ENCODE measurements at places on chromosomes 7 and 10.

DNA sequence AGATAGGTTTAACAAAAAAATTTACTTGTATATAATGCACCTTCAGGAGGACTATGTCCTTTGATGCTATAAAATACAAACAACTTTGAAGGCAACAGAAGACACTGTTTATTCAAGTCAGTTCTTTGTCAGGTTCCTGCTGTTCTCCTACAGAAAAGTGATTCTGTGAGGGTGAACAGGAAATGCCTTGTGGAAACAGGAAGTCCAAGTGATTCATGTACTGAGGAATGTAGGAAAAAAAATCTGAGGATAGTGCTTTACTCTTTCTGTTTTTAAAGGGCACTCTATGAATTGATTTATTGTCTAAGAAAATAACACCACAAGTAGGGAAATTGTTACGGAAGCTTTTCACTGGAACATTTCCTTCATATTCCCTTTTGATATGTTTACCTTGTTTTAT, 171.9 kb downstream of the HDAC9 start:
- no peak for DNase-seq

GRCh38 chr10:117533507-117534281, 8.9 kb upstream of the EMX2 start:
- no peak for DNase-seq

- DNase-seq: no peak
Measured at GRCh38 chr7:97422046-97422445, 304.5 kb downstream of the SDHAF3 start.

DNA sequence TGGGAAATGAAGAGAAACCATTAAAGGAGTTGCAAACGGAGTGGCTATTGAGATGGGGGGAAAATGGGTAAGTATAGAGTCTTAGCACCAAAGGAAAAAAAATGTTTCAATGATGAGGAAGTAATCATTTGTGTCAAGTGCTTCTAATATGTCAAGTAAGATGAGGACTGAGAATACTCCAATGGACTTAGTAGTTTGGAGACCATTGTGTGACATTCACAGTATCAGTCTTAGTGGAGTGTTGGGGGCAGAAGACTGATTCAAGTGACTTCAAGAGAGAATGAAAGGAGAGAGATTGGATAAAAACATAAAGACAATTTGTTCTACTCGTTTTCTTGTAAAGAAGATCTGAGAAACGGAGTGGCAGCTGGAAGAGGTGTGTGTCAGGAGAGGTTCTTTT, 88.6 kb upstream of the ARID5B start:
- DNase-seq: no peak

GRCh38 chr7:22799633-22800032, 23.0 kb downstream of the TOMM7 start:
- DNase-seq: no peak

DNA sequence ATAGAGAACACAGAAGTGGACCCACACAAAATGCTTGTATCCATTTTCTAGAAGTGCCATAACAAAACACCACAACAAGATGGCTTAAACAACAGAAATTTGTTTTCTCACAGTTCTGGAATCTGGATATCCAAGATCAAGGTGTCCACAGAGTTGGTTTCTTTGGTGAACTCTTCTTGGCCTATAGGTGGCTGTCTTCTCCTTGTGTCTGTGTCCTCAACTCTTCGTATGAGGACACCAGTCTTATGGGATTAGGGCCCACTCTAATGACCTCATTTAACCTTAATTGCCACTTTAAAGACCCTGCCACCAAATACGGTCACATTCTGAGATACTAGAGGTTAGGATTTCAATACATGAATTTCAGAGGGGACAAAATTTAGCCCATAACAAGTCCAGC, 30.8 kb upstream of the C10orf71 start:
- no peak for DNase-seq
